ENCODE measurements at places on chromosomes 7 and 10. TPM values are rescaled to one million over a fixed set of nuclear protein-coding genes. Genes with fewer than 3 reads are reported as not detected.

PRRT4 gene
- 0.19 TPM for total RNA-seq

EZH2 gene
- total RNA-seq = 25.6 TPM

RAB19 gene
- not detected for total RNA-seq

CTTNBP2 gene
- 0.41 TPM for total RNA-seq

PLCE1 gene
- total RNA-seq = 7.0 TPM

Measured in A549 treated with DMSO at 1 μM for 4 hours (cell line).